ENCODE measurements at places on chromosomes 6 and 20.

DNA sequence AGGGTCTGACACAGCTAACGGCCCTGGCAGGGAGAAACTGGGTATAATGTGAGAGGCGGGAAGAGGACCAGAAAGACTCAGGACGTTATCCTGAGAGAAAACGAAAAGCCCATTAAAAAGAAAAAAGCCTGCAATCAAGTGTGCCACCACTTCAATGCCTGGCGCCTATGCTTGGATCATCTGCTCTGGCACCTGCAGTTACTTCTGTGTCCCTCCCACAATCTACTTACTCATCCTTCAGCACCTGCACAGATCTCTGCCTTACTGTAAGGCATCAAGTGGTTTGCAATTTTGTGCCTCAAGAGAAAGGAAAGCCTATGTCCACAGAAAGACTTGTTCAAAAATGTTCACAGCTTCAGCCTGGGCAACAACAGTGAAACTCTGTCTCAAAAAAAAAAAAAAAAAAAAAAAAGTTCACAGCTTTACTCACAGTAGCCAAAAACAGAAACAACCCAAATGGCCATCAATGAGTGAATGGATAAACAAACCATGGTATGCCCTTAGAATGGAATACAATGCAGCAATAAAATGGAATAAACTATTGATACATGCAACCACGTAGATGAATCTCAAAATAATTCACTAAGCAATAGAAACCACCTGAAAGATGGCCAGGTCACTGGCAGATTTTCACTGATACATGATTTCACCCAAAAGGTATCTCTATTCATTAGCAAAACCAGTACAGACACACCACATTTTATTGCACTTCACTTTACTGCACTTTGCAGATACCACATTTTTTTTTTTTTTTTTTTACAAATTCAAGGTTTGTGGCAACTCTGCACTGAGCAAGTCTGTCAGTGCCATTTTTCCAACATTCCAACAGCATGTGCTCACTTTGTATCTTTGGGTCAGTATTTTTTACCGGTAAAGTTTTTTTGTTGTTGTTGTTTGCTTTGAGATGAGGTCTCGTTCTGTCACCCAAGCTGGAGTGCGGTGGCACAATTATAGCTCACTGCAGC, 48.6 kb downstream of the ABHD12 start:
- DNase-seq = no peak

DNA sequence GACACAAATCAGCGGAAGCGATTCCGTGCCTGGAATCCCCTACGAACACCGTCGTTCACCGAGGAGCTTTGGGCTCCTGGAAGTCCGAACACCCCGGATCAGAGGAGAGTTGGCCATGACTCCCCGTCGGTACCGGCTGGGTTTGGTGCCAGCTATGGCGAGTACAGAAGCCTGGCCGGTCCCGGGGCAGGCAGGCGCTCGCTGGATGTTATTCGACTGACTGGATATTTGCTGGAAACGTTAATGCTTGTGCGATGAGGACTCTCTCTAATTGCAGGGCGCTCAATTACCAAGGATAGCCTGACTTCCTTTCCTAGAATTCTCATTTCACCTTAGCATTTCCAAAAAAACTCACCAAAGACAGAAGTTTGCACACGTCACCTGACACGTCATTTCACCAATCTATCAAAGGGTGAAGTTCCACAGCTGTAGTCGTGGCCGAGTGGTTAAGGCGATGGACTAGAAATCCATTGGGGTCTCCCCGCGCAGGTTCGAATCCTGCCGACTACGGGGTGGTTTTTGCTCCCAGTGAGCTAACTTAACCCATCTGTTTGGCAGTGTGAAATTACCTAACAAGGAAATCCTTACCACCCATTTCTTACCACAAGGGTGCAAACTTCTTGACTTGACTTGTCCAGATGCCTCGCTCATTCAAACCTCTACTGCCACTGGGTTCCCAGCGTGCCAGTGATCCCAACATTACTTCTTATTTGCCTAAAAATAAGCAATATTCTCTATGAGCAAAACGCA, 22.7 kb upstream of the ZNF184 start:
- peak; percentile 42 for DNase-seq

- no peak for DNase-seq
Observed at GRCh38 chr6:47197682-47198640, 111.7 kb downstream of the TNFRSF21 start.

DNA sequence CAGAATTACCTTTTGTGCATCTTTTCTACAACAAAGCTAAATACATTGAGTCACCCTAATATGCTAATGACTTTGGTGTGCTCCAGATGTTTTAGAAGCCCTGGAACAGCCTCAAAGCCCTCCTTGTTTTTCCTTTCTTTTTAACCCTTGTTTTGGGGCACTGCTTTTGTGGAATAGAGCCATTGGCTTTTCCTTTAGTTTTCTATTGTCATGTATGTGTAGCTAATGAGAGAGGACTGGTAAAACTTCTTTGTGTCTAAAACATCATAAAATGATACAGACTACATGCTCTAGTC, 158.8 kb downstream of the JARID2 start:
- DNase-seq = no peak

DNA sequence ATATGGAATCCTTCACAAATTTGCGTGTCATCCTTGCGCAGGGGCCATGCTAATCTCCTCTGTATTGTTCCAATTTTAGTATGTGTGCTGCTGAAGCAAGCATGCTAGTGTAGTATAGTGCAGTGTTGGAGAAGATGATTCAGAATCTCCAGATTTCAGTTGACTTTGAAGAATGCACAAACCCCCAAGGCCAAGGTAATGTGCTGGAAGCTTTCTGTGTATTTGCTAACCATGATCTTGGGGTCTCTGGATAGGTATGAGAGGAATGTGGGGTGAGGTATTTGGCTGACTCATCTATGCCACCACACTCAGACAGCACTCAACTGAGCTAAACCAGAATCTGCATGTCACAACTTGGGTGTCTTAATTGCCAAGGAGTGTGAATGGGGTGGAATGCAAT, 42.6 kb upstream of the DEK start:
- no peak for DNase-seq

- DNase-seq = no peak
Observed at GRCh38 chr20:63544241-63544957, 3.1 kb downstream of the SRMS start.

DNA sequence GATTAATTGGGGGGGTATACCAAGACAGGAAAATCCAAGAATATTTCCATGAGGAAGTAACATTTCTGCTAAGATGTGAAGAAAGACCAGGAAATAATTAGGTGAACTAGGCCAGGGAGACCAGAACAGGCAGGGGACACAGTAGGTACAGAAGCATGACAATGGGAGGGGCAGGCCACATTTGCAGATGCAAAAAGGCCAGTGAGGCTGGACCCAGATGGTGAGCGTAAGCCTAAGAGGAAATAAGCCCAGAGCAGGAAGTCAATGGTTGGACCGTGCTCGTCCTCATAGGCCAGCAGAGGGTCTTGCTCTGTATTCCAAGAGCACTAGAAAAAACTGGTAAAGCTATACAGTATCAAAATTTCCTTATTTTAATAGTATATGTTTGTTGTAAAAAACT, 9.4 kb downstream of the CEP162 start:
- DNase-seq = no peak

- peak; percentile 76 for DNase-seq
Observed at GRCh38 chr20:5569021-5569420, 181.2 kb upstream of the SHLD1 start.

DNA sequence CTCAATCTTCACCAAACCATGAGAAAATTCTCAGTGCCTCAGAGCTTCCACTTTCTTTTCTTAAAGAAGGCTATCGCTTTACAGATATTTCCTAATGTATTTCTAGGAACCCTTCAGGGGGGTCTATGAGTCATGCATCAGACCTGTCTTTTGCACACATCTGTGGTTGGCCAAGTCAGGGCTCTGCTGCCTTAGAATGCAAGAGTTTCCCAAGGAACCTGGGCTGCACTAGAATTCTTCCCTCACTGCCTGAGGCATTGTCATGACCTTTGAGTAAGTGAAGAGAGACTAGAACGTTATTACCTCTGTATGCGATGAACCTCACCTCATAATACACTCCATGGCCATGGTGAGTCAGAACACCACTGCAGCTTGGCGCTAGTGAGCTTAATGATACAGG, 365.0 kb upstream of the ID4 start:
- DNase-seq = no peak

DNA sequence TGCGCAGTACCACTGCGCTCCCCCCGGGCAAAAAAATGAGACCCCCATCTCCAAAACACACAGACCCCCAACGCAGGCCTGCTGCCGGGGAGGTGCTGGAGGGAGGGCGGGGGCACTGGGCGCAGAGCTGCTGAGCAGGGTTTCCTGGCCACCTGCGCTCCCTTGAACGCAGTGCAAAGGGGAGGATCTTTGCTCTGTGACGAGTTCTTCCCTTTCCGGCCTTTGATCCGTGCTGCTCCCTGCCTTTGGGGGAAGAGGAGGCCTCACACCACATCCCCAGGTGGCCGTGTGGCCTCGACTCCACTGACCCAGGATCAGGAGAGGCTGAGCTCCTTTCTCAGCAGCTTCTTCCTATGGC, 8.9 kb upstream of the COL20A1 start:
- peak; percentile 18 for DNase-seq

GRCh38 chr6:121105461-121105860, 228.8 kb downstream of the TBC1D32 start:
- DNase-seq = no peak

DNA sequence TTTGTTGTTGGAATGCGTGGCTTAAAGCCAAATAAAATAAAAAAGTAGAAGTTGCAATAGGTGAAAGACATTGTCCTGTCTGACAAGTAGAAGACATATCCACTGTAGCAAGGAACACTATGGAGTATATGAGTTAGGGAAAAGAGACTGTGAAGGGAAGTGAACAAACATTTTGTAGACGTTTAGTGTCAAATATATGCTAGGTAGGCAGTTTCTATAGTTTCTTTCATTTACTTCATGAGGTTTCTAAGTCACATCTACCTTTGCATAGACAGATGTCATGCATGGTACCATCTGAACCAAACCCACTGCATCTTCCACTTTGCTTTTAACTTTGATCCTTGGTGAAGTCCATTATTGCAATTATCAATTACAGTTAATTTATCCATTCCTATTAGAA, 9.9 kb downstream of the PRIM2 start:
- DNase-seq = no peak

DNA sequence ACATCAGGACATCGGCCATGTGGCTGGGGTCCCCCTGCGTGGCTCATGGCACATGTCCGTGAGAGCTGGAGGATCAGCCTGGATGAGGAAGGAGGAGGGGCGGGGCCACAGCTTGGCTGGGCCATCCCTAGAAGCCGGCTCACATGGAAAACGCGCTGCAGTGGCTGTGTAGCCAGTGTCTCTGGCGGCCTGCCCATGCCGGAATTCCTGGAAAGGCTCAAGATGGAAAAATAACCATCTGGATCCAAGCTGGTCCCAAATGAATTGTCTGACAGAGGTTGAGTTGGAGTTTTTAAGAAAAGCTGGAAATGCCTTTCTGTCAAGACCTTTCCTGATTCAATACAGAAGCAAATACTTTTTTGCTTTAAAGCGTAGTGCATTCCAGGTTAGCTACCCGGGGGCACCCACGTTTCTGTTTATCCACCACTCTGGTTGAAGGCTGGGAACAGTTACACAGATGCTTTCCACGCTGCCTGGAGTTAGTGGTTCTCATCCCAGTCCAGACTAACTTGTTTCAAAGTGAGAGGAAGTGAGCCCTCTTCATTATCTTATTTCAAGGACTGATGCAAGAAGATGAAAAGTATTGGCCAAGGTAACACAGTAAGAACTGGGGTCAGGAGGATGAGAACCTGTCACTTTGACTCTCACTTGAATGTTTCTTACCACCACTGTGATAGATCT, 99.0 kb downstream of the GMPR start:
- DNase-seq = no peak

- no peak for DNase-seq
Observed at GRCh38 chr6:142523515-142524375, 221.9 kb downstream of the ADGRG6 start.

DNA sequence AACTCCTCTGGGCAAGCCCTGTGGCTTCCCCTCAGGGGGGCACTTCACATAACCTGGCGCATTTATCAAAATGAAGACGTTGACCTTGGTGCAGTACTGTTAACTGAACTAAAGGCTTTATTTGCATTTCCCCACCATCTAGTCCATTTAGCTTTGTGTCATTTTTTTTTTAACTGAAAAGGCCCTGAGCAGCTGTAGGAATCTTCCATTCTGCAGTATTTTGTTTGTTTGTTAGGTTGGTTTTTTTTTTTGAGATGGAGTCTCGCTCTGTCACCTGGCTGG, 10.7 kb downstream of the TMEM181 start:
- no peak for DNase-seq

- DNase-seq = no peak
Observed at GRCh38 chr20:15643713-15644112, 929.5 kb downstream of the KIF16B start.

DNA sequence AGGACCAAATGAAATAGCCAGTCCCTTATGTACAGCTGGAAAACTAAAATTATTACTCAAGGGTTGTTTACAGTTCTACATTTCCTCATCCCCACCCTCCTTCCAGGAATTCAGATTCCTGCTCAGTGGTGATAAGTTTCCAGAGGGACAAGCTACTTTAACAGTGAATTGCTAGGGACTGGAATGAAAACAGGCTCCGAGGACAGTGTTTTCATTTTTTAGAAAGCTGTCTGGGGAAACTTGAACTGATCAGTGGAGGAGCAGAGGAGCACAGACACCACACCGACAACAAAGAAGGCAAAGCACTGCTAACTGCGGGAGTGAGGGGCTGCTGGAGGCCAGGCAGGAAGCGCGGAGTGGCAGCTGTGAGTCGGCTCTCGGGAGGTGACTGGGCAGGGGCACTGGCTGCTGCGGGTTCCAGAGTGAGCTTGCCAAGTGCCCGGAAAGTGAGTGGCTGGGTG, 322.2 kb downstream of the ESR1 start:
- DNase-seq = no peak

- DNase-seq = no peak
Observed at GRCh38 chr20:5214826-5215225, 88.0 kb downstream of the CDS2 start.

GRCh38 chr20:41443691-41444090, 77.1 kb upstream of the EMILIN3 start:
- no peak for DNase-seq

DNA sequence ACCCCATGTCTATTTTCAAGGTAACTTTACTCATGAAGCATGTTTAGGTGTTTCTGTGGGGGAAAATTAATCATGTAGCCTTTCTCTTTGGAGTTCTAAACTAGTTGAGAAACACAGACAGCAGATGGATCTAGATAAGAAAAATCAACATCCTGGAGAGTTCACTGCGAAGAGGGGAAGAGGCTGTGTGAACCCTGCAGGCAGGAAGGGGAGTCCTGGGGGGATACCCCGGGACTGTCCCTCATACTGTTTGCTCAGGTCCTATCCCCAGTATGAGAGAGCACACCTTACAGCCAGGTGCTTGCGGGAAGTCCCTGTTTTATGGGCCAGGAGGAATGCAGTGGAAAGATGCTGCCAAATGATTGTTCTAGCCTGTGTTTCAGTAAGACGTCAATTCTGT, 32.7 kb downstream of the CHMP4B start:
- DNase-seq = no peak

All from CD4-positive, alpha-beta T cell treated with Interleukin-1 beta for 1 hour (primary cell).